ENCODE measurements at places on chromosomes 13 and 19.

- no peak for DNase-seq
Measured at GRCh38 chr13:48542138-48542537, 9.3 kb upstream of the RCBTB2 start.

DNA sequence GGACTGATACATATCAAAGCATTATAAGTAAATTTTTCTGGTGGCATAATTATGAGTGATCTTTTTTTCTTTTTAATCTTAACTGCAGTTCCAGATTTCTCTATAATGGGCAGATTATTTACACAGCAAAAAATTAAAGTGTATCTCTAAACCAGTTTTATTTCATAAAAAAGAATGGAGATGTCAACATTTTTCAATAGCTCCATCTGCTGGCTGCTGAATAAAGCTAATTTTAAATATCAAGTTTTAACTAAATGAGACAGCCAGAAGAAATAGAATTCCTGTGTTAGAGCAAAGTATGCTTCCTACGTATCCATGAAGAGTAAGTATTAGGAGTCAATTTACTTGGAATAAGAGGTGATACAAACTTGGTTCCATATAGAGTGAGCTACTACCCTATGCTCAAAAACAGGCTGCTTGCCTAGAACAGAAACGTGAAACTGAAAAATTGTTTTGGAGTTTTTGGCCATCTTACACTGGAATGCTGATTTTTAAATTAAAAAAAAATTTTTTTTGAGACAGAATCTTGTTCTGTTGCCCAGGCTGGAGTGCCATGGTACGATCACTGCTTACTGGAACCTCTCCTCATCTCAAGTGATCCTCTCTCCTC lies 5.0 kb upstream of the PDS5B start:
- peak; percentile 31 for DNase-seq

- DNase-seq, result no peak
Measured at GRCh38 chr19:12606796-12607195, 3.8 kb downstream of the ZNF490 start.

DNA sequence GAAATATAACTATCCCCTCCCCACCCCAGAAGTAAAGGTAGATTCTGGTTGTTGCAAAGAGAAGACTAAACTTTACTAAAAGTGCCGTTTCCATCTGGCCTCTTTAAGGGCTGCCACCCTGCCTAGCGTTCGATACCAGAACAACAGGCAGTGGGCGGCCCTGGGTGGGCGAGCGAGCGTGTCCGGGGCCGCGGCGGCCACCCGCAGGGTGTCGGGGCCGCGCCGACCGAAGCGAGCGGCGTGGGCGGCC lies 2.6 kb downstream of the FGF9 start:
- DNase-seq, result no peak

GRCh38 chr13:74003374-74003773 lies 130.8 kb downstream of the KLF12 start:
- no peak for DNase-seq

DNA sequence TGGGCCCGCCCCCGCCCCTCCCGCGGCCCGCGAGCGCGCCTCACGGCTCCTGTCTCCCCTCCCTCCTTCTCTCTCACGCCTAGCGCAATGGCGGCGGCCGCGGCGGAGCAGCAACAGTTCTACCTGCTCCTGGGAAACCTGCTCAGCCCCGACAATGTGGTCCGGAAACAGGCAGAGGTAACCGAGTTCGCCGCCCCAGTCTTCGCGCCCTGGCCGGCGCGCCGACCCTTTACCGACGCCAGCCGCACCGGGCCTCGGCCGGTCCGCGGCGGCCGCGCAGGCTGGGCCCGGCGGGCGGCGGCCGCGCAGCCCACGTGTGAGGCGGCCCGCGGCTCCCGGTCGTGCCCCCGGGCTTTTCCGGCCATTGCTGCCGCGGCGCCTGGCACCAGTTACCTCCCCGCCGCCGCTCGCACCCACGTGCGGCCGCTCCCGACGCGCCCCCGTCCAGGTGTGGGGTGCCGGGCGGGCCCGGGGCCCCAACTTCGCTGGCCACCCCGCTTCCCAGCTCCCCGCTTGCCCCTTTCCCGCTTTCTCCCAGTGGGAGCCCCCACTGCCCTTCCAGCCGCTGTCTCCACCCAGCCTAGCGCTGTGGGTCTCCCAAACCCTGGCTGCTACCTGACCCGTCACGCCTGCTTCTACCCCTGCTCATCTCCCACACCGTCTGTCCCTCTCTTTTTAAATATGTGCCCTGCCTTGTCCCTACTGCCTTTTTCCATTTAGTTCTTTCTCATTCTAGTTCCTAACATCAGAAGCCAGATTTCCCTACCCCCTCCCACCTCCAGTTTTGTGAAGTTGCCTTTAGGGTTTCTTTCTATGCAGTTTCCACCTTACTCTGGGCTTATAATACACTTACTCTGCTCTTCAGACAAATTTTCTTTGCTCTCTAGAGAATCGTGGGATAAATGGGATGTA lies 23.4 kb downstream of the IPO5 start:
- DNase-seq, result peak; percentile 65

DNA sequence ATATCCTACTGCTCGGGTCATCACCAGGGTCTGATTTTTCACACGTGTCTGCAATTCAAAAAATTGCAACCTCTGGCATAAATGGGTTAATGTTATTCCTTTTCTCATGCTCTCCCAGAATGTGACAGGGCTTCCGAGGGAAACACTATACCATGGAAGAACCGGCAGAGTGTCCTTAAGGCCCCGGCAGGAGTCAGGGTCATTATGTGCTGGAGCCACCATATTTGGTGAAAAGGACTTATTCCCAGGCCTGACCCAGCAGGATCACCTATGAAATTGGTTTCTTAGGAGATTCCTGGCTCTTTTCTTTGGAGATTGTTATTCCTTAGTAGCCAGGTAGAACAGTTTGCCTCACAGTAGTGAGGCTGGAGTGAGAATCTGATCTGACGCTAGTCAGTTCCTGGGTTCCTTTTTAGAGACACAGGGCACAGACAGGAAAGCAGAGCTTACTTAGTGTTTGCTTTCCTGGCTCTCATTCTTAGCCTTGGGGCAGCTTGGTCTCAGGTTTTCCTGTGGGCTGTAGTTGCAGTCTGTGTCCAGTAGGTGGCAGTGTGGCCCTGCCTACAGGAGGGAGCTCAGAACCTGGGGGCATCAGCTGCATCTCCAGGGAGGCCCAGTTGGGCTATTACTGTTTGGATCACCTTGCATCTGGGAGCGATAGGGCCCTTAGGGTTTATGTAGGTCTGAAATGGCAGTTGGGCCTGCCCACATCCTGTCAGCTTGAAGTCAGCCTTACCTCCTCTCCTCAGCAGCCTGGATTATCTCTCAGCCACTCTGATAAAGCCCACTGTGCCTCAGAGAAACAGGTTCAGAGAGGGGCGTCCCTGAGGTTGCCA lies 12.4 kb downstream of the SNRNP70 start:
- DNase-seq, result peak; percentile 55

- no peak for DNase-seq
Measured at GRCh38 chr19:7795555-7796161, 32.6 kb downstream of the CLEC4M start.

DNA sequence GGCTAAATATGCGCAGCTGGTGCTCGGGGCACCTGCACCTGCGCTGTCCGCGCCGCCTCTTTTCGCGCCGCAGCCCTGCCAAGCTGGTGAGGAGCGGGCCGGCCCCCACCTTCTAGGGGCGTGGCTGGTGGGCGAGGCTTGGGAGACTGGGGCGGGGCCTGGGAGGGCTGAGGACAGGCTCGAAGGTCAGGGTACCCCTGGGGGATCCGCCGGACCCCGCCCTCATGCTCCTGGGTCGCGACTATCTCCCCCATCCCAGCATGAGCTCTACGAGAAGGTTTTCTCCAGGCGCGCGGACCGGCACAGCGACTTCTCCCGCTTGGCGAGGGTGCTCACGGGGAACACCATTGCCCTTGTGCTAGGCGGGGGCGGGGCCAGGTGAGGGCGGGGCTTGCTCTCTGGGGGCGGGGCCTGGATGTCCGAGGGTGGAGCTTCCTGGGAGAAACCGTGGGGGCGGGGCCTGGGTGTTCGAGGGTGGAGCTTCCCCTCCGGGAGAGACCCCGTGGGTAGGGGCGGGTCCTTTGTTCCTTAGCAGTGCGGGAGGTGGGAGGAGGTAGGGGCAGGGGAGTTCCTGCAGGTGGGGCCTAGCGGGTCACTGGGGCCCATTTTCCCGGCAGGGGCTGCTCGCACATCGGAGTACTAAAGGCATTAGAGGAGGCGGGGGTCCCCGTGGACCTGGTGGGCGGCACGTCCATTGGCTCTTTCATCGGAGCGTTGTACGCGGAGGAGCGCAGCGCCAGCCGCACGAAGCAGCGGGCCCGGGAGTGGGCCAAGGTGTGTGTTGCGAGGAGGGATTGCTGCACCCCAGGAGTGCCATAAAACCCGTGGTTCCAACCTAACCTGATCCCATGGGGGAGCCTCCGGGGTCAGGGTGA lies 19.7 kb downstream of the PNPLA6 start:
- no peak for DNase-seq

- DNase-seq, result no peak
Measured at GRCh38 chr19:4059453-4059871, 7.2 kb downstream of the ZBTB7A start.

DNA sequence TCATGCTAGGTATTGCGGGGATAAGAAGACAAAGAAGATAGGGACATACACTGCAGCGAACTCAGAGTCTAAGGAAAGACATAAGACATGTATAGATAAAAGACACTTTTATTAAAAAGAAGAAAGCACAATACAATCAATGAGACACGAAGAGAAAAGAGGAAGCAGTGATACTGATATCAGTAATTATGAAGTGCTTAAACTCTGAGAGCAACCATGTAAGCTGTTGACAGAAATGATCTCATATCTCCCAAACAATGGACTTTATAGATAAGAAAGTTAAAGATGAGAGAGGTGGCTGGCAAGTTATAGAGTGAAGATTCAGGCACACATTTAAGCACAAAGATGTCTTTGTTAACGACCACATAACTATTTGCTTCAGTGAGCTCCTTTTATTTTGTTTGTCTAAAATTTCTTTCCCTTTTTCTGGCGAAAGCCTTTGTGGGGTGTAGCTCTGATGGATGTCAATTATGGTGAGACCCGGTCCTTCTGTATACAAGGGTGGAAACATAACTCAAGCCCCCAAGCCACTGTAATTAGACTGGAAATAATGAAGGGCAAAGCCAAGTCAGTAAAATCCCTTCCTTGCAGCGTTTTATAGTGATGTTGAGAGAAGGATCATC lies 818.0 kb upstream of the SLC10A2 start:
- no peak for DNase-seq

DNA sequence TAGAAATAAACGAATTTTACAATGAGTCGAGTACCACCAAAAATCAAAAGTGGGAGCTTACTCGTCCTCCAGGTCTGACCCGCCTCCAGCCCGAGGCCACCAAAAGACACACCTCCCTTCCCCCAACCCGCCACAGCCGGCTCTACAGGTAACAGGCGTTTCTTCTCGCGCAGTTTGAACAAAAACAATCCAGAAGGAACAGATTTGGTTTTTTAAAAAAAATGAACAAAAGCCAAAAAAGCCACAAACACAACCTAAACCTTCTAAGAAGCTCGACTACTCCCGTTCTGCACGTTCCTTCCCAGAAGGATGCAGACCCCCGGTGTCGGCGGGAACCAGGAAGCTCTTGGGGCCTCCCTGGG lies 671 bp downstream of the ZDHHC20 start:
- DNase-seq, result peak; percentile 53

GRCh38 chr19:511101-511851 lies 4.0 kb downstream of the TPGS1 start:
- DNase-seq, result peak; percentile 32

GRCh38 chr19:17114414-17114831 lies 38.8 kb downstream of the MYO9B start:
- no peak for DNase-seq

GRCh38 chr13:21074546-21074945 lies 13.2 kb upstream of the LATS2 start:
- DNase-seq, result no peak

DNA sequence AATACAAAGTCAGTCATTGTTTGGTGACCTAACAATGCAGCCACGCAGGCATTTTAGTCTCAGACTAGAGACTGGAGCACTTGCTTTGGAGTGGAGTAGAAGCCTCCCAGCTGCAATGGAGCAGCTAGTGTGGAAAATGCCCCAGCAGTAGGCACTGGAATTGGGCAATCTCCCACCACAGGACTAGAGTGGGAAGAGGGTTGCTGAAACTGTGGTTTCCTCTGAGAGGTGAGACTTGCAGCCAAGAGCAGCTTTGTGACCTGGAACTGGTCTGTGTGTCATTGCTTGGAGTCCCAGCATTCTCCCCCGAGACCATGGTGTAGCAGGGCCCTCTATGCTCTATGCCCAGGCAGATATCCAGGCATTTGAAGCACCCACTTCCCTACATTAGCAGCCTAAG lies 556.3 kb downstream of the UQCRFS1 start:
- no peak for DNase-seq

- no peak for DNase-seq
Measured at GRCh38 chr13:99310382-99311031, 3.3 kb upstream of the GPR183 start.

GRCh38 chr13:63700350-63700749 lies 2284.7 kb upstream of the PCDH20 start:
- no peak for DNase-seq

DNA sequence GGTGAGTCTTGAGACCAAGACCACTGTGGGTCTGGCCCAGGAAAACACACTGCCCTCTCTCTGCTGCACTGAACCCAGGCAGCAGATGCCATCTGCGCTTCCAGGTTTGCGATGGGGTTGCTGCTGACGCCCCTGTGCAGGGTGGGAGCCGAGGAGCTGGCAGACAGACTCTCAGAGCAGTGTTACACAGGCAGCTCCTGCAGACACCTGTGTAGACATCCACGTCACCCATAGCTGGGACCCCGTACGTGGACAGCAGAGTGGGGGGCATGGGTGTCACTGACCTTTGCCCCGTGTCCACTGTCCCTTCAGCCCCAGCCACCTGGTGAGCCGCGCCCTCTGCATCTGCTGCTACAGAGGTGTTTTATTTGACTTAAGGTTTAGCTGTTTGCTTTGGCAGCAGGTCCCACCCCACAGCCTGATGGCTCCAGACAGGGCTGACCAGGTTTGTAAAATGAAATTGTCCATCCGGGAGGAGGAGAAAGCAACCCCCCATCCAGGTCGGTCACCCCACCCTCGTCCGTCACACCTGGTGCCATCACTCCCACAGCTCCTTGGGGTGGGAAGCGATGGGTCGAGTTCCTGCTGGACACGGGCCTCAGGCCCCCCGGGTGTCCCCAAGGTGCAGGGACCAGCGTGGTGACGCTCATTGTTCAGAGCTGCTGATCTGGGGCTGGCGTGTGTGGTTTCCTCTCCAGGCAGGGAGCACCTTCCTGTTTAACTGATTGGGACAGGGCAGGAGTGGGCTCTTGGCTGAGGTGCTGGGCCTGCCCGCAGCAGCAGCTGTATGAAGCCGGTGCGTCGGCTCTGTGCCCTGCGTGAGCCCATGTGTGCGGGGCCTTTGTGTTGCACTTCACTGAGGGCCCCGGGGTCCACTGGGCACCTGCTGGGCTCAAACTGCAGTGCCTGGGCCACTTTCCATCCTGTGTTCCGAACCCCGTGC lies 28.4 kb downstream of the MCF2L start:
- DNase-seq, result no peak

- no peak for DNase-seq
Measured at GRCh38 chr19:34961775-34962686, 2.0 kb downstream of the ZNF792 start.

Data from NCI-H526 treated with DMSO at 0.1 percent for 48 hours (cell line).